T-helper 9 cell (primary cell): ENCODE measurements at places on chromosomes 5 and 9.

- no peak for DNase-seq
These were observed 357.8 kb downstream of the ICE1 start for GRCh38 chr5:5780253-5780652.

DNA sequence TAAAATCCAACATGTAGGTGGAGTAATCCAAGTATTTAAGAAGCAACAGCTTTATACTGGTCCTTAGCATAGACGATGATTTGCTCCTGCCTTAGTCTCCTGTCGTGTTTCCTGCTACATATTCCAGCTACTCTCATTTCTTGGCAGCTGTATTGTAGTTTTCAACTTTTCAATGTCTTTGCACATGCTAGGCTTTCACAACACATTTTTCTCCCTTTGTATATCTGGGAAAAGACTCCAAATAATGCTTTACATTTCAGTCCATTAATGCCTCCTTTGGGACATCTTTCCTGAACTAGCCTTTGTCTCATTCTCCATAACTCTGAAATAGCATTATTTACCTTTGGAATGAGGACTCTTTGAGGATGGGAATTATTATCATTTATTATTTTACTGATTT, 508.0 kb downstream of the PTPRD start:
- DNase-seq = no peak

DNA sequence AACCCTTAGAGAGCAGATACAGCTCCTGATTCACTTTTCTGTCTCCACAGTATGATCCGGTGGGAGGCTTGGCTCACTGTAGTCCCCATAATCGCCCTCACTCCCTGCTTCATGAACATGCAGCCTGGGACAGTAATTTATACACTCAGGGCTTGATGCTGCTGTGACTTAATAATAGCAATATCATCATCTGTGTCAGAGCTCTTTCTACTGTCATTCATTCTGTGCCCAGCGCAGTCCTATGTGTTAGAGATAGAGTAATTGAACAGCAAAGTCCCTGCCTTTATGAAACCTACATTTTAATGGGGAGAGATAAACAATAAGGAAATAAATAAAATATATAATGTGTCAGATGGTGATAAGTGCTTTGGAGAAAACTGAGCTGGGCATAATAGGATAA, 2.8 kb upstream of the HEMGN start:
- DNase-seq = no peak

DNA sequence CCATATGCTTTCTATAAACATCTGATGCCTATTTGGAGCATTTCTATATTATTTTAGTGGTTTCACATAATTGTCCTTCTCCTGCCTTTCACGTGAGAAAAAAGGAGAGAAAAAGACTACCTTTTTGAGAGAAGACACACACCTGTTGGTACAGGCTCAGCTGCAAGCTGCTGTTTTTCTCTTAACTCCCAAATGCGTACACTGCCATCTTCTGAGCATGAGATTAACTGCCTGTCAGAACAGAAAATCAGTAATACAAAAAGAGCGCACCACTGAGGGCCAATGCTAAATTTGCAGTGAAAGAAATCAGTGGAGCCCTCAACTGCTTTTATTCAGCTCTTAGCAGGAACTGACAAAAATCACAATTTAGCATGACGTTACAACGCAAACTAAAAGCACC, 54.9 kb downstream of the WDR41 start:
- no peak for DNase-seq

- DNase-seq = no peak
These were observed 19.7 kb upstream of the MOB3B start for GRCh38 chr9:27549196-27549755.

DNA sequence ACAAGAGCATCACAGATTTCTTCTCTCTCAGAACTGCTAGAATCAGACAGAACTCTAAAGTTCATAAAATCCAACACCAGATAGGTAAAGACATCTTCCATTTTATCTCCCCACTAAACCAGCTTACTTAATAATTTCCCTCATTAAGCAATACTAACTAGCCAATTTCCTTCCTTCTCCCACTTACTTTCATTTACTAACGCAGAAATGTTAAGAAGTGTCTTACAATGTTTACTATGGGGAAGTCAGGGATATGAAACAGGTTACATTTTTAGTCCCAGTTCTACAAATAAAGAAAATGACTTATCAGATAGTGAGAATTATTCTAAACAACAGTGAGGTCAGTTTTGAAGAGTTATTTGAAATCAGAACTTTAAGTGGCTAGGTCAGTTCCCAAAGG, 236.5 kb downstream of the FBXL17 start:
- DNase-seq = no peak

GRCh38 chr5:125298746-125299379, 552.4 kb upstream of the ZNF608 start:
- no peak for DNase-seq

DNA sequence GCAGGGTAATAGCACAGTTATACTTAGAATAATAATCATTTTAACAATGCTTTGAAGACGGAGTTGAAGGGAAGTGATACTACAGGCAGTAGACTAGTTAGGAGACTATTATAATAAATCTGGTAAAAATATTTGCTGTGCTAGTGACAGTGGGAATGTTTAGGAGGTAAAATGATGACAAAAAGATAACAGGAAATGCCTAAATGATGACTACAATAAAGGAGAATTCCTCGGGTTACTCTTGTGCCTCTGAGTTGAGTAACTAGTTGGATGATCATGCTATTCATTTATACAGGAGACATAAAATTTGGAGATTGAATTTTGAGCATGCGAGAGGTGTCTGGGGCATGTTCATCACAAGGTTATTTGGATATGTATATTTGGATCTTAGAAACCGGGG, 32.2 kb upstream of the PAM start:
- DNase-seq = no peak

GRCh38 chr9:128818839-128819715, 777 bp downstream of the ENDOG start:
- peak; percentile 27 for DNase-seq

DNA sequence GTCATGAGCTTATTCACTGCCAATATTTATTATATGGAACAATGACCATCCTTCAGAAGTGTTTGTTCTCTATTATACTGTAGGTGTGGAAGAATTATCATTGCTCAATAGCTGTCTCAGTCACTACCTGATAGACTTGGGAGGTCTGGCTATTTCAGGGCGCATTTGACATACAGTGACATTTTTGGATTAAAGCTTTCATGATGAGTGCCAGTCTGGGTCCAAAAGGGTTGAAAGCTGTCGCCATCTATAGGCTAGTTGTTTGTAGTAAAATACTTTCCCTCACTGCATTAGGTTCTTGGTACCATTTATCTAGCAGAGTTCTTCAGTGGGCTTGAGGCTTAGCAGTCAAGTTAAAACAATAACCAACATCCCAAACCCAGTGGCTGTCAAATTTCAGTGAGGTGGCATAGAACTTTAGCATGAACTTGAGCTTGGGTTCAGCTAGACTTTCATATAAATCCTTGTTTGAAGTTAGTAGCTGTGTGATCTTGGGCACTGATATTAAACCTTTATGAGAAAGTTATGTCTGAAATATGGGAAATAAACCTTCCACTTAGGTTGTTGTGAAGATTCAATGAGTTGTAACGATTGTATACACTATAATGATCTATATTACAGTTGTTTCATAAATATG, 110.5 kb upstream of the CDKN2B start:
- no peak for DNase-seq

DNA sequence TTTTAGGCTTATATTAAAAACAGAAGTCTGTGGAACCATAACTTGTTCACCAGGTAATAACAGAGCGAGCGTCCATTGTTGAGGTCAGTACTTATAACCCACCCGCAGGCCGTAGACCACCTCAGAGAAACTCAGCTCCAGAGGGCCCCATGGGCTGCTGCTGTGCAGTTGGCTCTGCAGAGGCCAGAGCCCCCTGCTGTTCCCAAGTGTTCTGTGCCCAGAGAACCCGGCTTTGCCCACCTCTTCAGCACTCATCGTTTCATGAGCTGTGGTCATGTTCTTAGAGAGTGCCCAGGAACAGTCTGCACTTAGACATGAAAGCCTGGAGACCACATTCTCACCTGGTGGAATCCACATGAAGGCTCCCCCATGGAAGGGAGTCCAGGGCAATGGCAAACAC, 50.4 kb upstream of the SLC2A8 start:
- no peak for DNase-seq

DNA sequence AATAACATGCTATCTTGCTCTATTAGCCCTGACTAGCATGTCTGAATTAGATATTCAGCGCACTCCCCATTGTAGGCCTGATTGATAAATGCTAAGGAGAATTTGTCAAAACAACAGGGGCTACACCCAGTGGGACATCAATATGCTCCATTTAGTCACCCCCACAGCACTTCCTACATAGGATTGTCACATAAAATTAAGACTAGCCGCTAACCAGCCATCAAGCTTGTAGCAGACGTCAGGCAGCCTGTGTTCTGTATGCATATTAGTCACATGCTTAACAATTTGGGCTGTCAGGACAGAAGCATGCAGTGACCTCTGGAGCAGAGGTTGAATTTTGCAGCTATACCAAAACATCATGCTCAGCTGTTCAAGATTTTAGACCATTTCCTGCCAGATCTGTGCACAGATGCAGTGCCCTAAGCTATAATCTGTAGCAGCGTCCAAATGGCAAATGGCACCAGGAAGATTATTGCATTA, 197.4 kb upstream of the ISL1 start:
- no peak for DNase-seq

GRCh38 chr5:58440901-58441460, 18.9 kb downstream of the PLK2 start:
- DNase-seq = no peak
